Stimulated activated CD4-positive, alpha-beta T cell treated with anti-CD3 and anti-CD28 coated beads, Interleukin-4, amount 100 ng/mL, for 1 hour (primary cell): ENCODE measurements at places on chromosomes 4 and X.

DNA sequence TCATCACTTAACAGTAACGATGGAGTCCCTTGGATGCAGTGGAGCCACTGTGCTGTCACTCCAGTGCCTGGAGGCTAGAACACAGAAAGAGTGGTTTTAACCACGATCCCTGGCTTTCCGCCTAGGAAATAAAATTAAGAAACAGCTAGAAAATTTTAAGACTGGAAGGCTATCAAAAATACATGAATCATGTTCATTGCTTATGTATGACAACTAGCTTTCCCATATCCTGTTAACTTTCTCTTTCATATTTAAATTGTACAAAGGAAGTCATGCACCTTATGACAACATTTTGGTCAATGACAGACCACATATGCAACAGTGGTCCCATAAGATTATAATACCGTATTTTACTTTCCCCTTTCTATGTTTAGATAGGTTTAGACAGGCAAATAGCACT is 115.1 kb downstream of the GALNTL6 start:
- DNase-seq: no peak

DNA sequence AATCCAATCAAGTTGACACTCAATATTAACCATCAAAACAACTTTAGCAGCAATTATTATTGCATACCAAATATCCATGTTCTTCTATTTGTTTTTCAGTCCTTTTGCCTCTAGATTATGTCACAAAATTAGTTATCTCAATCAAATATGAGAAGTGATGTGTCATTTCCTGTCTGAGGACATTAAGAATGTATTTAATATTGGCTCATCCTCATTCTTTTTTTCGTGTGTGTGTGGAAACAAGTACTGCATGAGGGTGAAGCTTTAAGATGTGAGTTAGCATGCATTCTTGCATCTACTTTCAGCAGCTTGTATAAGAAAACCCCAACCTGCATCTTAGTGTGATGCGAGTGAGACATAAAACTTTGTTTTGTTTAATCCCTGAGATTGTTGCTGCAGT is 301.4 kb downstream of the GRIA2 start:
- no peak for DNase-seq

GRCh38 chr4:40258627-40259026 is 61.8 kb downstream of the RHOH start:
- DNase-seq: no peak

DNA sequence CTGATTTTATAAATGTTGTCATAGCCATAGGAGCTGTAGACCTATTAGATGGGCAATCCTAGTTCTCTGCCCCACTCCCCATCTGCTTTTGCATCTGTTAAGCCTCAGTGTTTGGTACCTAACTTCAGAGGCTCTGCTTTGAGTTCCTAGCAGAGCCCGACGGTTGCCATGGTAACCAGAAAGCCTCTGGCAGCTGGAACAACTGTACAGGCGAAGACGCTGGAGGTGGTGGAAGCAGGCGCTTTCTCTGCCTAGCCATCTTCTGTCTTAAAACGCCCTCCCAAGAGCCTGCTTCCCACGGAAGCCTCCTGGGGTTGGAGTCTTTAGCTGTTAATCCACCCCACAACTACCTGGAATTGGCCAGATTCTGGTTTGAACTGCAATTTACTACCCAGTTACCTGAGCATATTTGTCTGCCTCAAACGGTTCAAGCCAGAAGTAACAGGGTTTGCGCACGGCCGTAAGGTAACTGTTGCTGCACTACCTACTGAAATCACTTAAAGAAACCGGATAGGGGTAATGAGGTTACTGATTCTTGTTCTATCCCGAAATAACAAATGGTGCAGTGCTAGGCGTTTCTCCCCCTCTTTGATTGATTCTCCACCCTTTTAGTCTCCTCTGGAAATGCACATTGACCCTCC is 1.0 kb upstream of the GABRG1 start:
- no peak for DNase-seq

GRCh38 chr4:173316060-173316459 is 18.1 kb downstream of the HMGB2 start:
- no peak for DNase-seq

DNA sequence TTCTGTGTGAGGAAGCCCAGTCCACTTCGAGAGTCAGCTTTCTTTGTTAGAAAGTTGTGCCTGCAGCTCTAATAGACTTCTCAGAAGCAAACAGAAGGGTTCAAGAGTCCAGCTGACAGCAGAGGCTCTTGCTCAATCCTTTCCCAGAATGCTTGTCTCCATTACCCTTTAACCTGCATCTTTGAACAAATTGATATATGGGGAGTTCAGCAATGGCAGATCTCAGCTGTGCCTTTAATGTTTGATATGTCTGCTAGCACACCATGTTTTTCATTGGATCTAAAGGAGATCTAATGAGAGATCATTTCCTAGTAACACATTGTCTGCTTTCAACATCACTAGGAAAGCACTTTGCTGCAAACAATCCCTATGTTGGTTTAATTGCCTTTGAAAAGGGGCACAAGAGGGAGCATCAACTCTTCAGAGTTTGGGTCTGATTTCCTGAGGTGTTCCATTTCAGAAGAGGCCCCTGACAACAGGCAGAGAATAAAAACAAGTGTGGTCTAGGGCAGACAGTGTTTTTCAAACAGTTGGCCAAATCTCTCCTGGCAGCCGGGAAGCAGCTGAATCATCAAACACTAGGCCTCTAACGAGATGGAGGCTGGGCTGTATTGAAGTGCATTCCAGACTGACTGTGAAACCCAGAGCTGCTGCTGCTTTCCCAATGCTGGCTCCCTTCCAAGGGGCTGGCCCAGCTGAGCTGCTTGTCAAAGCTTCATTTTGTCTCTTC is 55.5 kb downstream of the LUZP4 start:
- DNase-seq: no peak

GRCh38 chrX:10811111-10811510 is 190.7 kb upstream of the MID1 start:
- no peak for DNase-seq

GRCh38 chrX:45696736-45697135 is 496.1 kb upstream of the DIPK2B start:
- no peak for DNase-seq

- no peak for DNase-seq
These were observed 133.9 kb downstream of the TET2 start for GRCh38 chr4:105280338-105281123.

- DNase-seq: no peak
These were observed 68.3 kb upstream of the SPANXB1 start for GRCh38 chrX:140933874-140934655.

GRCh38 chr4:56650262-56651055 is 30.6 kb downstream of the HOPX start:
- no peak for DNase-seq
